ENCODE measurements at places on chromosomes 3 and 15.

DNA sequence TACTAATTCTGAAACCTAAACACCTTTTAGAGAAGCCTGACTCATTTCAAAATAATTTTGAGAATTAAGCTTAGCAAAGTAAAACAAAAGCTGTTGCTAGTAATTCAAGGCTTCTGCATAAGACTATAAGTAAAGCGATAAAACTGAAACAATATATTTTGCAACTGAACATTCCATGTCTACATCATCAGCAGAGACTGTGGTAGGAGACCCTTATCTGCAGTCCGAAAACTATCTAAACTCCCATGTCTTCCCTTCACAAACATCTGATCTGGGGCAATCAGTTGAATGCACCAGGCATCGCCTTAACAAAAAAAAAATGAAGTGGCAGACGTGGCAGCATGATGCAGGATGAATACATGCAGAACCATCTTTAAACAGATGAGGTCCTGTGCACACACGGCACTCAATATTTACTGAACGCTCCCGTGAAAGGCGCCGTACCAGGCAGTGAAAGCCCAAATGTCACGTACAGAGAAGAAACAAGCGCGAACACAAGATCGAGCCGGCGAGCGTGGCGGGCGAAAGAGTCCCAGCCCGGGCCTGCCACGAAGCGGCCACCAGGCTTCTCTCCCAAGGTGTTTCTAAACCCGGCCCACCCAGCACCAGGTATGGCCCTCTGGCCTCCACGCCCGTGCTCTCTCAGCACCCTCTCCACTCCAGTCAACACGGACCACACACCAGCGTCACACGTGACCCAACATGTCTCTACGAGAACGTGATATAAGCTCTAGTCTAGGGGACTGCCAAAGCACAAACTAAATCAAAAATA is 63.0 kb downstream of the CHSY1 start:
- no peak for DNase-seq

DNA sequence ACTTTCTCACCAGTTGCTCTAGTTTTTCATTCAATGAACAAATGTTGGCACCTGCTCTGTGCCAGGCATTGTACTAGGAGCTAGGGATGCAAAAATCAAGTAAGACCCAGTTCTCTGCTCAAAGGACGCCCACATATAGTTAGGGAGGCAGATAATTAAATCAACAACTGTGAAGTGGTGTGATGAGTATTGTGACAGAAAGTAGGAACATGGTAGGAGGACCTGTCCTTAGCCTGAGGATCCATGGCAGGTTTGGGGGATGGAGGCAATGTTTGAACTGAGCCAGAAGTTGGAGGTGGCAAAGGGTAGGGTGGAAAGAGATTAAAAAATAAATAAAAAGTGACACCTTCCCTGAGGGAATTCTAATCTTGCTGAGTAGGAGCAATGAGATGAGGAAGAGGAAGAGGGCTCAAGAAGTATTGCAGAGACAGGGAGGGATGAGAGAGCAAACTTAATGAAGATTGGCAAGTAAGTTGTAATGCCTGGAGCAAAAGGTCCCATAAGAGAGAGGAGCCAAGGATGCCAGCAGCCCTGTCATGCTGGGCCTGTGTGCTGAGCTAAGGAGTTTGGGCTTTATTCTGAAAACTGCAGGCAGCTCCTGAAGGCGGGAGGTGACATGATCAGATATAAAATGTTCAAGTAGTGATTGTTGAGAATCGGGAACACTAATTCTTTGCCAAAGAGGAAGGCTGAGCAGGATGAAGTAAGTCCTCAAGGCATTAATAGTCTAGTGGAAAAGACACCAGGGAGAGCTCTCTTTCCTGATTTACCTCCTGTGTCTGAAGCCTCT is 184.3 kb upstream of the PPP2R3A start:
- no peak for DNase-seq

- DNase-seq = no peak
These were observed 15.5 kb downstream of the DLEC1 start for GRCh38 chr3:38054499-38055001.

- no peak for DNase-seq
These were observed 103.4 kb downstream of the GSK3B start for GRCh38 chr3:119990888-119991287.

DNA sequence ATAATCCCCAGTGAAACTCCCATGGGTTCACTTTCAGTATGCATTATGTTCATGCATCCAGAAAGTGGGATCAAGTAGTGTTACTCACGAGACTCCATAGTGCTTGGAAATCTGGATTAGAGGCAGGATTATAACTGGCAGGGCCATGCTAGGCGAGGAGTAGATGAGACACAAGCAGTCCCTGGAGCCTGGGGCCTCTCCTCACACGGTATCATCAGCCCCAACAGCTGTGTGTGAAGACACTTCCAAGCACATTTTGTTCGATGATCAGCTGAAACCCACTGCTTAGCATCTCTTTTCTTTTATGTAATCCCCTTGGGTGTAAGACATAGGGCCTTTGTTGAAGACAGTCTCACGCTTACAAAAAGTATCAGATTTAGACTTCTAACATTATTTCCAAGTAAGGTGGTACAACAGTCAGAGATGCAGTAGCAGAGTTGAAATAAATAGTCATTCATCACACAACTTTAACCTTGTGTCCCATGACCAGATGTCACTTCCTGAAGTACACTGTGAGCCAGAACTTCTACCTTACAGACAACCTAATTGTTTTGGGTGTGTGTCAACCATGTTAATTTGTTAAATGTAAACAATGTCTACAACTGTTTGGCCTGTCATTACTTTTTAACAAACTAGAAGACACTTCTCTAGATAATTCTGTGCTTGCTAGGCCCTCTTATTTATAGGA is 116.9 kb downstream of the GADL1 start:
- DNase-seq = no peak

DNA sequence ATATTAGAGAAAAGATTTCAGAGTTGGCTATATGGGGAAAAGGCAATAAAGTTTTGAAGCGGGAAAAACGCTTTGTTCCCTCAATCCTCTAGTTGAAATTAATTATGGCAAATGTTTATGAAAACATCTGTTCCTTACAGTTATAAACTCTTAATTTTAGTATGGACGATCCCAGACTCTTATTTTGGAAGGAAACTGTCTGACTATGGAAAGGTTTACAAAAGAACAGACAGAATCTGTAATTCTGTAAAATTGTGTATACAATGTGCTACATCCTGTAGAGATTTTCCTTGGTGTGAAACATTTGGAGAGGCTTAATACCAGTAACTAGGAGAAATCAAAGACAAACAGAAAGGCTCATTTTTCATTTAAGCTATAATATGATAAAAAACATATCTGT is 311.8 kb downstream of the TBC1D5 start:
- no peak for DNase-seq

- no peak for DNase-seq
These were observed 76.2 kb downstream of the DCUN1D1 start for GRCh38 chr3:182904164-182904563.

- DNase-seq = peak; percentile 82
These were observed at the start of gene COPG1 for GRCh38 chr3:129249284-129250065. TSS of gene COPG1 (plus strand) at chr3:129249606. CDS start at chr3:129249710, 104 bp downstream.

DNA sequence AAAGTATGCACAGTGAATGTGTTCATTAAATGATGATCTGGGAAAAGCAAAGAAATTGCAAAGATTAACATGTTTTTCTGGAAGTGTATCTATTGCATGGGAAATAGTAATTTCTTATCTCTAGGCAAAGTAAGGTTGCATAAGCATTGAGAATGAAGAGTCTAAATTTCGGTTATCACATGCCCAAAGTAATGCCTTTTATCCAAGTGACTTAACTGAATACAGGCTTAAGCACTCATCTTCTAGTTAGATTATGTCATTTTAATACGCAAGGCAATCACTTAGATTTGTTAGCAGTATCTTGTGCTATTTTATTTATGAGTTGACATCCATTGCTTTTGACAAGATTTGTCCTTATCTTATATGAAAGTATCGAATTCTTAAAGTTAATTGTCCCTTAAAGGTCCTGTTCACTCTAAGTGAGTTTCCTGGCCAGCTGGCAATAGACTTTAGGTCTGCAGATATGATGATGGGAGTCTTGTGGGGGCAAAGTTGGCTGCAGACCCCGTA is 100.5 kb downstream of the NAALADL2 start:
- DNase-seq = no peak

- DNase-seq = no peak
These were observed 15.3 kb downstream of the NPTN start for GRCh38 chr15:73617913-73618312.

DNA sequence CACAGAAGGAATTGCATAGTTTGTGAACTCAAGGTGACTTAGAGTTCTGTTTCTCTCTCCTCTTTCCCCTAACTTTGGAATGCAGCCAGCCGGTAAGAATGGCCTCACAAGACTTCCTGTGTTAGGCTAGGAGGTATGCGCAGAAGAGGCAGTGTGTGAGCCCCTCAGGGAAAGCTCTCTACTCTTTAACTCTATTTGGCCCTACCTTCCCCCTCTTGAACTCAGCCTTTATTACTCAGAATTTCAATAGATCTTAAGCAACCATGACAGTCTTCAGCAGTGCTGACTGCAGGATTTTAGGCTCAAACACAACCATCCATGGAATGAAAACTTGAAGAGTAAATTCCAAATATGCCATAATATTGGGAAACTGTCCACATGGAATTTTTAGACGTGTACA is 209.5 kb downstream of the DTWD1 start:
- no peak for DNase-seq

GRCh38 chr3:58528629-58529028 is 8.4 kb downstream of the ACOX2 start:
- no peak for DNase-seq

GRCh38 chr3:63918321-63918720 is 6.1 kb upstream of the SCAANT1 start:
- no peak for DNase-seq

DNA sequence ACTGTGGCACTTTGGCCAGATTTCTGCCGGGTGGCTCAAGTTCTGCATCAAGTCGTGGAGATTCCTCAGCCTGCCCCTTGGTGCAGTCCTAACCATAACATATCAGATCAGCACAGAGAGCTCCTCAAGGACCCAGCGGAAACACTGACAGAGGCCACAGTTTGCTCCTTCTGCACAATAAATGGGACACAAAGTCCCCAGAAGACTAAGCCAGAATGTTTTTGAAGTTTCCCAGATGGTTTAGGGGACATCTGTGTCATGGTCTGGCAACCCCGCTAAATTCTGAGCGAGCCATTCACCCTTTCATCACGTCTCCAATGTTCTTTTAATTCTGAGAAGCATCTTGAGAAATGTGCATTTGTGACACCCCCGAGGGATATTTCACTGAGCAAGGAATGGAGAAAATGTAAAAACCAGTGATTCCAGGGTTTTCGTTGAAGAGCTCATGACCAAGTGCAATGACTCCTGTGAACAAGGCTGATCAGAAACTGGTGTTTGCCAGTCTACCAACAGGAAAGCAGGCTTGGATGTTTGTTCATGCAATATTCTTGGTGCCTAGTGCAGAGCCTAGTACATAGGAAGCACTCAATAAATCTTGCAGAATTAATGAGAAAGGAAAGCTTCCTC is 64.8 kb upstream of the LMCD1 start:
- DNase-seq = no peak

GRCh38 chr3:190266265-190266912 is 55.9 kb downstream of the CLDN1 start:
- DNase-seq = no peak

DNA sequence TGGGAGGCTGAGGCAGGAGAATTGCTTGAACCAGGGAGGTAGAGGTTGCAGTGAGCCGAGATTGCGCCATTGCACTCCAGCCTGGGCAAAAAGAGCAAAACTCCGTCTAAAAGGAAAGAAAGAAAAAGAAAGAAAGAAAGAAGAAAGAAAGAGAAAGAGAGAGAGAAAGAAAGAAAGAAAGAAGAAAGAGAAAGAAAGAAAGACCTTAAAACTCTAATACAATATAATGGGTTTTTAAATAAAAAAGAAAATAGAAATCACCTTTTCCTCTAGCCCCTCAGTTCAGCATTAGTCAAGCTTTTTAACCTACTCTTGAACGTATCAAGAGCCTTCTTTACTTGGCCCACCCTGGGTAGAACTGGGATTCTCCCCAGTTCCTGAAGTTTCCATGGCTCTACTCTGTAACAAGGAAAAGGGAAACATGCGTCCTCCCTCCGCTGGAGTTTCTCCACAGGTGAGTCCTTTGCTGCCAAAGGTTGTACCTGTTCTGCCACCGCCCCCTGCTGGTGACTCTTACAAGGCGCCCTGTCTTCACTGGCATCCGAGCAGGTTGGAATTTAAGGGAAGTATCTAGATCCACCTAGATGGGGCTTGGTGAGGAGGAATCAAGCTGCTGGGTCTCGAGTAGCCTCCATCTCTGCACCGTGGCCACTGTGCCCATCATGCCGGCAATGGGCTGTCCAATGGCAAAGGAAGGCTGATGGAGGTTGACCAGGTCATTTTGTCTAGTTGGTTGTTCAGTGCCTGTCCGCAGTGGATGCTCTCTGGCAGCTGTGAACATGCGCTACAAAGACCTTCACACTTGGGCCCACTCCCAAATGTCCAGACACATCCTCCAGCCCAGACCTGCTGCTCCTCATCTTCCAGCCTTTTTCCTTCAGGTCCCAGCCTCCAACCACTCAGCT is 20.6 kb upstream of the EPHB3 start:
- peak; percentile 74 for DNase-seq

DNA sequence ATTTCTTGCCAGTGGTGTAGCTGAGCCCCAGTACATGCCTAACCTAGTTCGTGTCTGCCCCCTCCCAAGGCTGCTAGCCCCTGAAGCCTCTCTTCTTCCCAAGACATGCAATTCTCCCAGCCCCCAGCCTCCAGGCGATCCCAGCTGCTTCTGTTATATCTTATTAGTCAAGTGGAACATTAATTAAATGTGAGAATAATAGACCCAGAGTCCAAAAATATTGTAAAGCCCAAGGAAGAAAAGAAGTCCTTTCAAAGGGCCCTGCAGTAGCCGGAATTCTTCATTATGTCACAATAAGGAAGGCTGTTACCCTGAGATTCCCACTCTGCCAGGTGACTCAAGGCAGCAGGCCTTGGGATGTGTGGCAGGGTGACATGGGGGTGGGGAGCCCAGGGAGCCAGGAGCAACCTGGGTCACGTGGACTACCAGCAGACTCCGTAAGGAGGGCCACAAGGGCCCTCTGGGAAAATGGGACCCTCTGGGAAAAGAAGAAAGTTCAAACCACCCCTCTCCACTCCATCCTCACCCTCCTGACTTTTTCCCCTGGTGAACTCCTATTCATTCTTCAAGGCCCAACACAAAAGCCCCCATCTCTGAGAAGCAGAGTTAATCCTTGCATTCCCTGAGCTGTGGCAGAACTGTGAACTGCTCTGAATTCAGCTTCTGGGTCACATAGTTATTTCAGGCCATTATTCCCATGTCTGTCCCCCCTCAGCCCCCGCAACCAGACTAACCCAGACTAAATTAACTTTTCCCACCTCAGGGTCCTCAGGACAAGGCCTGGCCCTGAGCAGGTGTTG is 21.8 kb upstream of the TRH start:
- DNase-seq = no peak

GRCh38 chr3:160665784-160666526 is 11.0 kb upstream of the ARL14 start:
- no peak for DNase-seq

Measured in stimulated activated CD4-positive, alpha-beta T cell treated with anti-CD3 and anti-CD28 coated beads, Interleukin-2, amount 100 ng/mL, for 48 hours (primary cell).